ENCODE measurements at places on chromosomes 2 and 18.

- no peak for DNase-seq
Measured at GRCh38 chr2:213787869-213788268, 503.6 kb downstream of the SPAG16 start.

- no peak for DNase-seq
Measured at GRCh38 chr2:26733413-26733812, 30.7 kb upstream of the SLC35F6 start.

- DNase-seq, result no peak
Measured at GRCh38 chr2:1593371-1594122, 150.8 kb downstream of the PXDN start.

DNA sequence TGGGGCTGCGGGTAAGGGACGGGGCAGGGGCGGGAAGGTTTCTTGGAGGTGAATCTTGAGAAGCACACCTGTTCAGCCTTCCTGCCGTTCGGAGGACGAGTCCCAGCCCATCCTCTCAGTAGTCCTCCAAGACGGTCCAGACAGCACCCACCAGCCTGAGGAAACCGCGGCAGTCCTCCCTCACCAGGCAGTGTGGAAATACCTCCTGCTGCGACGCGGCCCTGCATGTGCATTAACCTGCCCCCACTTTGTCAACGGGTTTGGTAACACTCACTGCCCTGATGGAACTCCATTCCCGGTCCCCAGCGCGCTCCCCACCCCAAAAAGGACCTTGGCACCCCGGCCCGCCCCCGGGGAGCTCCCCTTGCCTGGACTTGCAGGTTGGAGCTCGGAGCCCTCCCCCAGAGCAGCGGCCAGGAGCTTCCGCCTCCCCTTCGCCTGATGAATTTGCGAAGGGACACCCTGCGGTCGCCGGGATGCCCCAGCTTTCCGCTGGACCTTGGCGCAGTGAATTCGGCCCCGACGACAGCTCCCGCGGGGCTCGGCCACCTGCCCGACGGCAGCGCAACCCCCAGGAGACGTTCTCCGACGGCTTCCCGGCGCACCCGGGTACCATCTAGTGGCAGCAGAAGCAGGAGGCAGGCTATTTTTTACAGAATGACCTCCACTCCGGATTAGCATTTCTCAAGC is 31.5 kb downstream of the ACVR1C start:
- peak; percentile 78 for DNase-seq

- no peak for DNase-seq
Measured at GRCh38 chr2:39523308-39524044, 86.4 kb upstream of the MAP4K3 start.

GRCh38 chr2:43127208-43127940 is 99.0 kb downstream of the ZFP36L2 start:
- DNase-seq, result peak; percentile 90

- no peak for DNase-seq
Measured at GRCh38 chr2:240896394-240896793, 438 bp upstream of the MAB21L4 start.

- DNase-seq, result peak; percentile 42
Measured at GRCh38 chr18:9147440-9148202, 11.0 kb downstream of the ANKRD12 start.

DNA sequence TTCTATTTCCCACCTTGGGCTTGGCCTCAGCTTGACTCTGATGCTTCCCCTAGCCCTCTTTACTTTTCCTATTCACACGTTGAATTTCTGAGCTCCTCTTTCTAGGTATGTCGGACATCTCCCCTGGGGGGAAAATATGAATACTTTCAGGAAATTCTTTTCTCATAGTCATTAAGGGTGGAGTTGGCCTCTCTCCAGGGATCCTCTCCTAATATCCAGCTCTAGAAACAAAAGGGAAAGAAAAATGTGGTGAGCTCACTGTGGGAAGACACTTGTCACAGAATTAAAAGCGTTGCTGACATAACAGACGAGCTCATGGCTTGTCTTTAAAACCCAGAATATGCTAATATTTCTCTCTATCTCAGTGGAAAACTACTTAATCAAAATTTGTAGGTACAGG is 132.7 kb upstream of the MEX3C start:
- DNase-seq, result no peak

- DNase-seq, result no peak
Measured at GRCh38 chr18:35683021-35683420, 101.5 kb downstream of the GALNT1 start.

- no peak for DNase-seq
Measured at GRCh38 chr2:42103829-42104228, 56.0 kb downstream of the PKDCC start.

DNA sequence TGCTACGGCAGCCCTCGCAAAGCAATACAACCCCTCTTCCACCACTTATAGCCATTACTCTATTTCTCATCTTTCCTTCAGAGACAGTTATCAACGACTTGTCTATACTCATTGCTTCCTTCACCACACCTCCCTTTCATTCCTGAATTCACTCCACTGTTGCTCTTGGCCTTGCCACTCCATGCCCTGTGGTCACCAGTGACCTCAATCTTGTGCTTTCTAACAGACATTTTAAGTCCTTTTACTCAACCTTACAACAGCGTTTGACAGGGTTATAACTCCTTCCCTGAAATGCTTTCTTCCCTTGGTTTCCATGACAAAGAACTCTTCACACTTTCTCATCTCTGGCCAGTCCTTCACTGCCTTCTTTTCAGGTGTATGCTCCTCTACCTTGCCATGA is 90.6 kb upstream of the CCDC141 start:
- no peak for DNase-seq

DNA sequence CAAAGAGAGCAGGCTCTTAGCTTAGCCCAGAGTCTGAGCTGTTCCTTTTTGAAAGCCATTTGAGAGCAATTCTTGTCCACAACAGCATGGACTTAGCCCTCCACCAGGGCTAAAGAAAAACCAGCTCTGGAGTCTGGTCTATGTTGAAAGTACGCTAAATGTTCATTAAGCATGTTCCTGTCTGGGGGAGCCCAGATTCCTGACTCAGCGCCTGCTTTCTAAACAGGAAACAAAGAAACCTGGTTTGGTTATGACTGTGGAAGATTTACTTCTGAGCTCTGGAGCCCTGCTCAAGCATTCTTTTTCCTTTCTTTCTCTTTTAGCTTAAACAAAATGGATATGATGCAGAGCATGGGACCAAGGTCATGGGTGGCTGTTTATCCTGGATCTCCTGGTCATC is 279.8 kb downstream of the RBM43 start:
- peak; percentile 6 for DNase-seq

GRCh38 chr2:83689402-83689801 is 769.7 kb downstream of the SUCLG1 start:
- no peak for DNase-seq

GRCh38 chr18:13321923-13322322 is 103.4 kb downstream of the LDLRAD4 start:
- DNase-seq, result no peak

DNA sequence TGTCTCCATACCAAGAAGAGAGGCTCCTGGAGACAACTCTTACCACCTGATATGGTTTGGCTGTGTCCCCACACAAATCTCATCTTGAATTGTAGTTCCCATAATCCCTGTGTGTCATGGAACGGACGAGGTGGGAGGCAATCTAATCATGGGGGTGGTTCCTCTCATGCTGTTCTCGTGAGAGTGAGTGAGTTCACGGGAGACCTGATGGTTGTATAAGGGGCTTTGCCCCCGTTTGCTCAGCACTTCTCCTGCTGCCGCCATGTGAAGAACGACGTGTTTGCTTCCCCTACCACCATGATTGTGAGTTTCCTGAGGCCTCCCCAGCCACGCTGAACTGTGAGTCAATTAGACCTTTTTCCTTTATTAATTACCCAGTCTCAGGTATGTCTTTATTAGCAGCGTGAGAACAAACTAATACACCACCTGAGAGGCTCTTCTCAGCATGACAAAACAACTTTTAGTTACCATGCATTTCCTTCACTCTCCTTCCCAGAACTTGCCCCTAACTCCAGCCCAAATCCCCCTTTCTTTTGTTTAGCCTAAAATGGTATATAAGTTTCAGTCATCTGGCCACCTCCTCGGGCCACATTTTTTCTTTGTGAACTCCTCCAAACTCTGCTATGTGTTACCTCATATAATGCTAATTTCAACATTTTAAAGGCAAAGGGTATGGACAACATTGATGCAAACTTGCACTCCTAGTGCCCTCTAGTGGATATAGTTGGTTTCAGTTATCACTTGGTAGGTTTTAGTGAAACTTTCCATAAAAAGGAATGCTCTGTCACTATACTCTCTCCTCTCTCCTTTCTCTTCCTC is 58.6 kb upstream of the SLC25A52 start:
- no peak for DNase-seq

GRCh38 chr2:177797808-177798207 is 274.8 kb downstream of the PDE11A start:
- no peak for DNase-seq

GRCh38 chr2:229350117-229350805 is 79.2 kb upstream of the PID1 start:
- no peak for DNase-seq

GRCh38 chr2:228522977-228523376 is 341.5 kb upstream of the SPHKAP start:
- DNase-seq, result no peak

DNA sequence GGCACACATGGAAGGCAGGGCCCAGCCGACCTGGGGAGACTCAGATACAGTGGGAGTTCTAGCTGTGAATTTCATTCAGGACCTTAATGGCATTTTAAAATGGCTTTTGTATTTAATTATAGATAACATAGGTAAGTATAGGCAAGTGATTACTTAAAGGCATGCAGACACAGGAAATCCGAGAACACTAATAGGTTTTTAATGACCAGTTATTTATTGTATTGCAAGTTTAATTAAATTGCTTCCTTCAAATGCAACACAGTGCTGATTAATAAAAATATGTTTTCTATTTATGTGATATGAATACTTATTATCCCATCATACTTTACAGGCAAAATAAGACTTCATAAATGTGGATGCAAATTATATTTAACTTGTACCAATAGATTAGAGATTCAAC is 19.7 kb upstream of the SH3RF3 start:
- no peak for DNase-seq
